ENCODE measurements at places on chromosomes 11 and 22.

- DNase-seq = no peak
Measured at GRCh38 chr11:25710975-25711374, 621.0 kb upstream of the ANO3 start.

GRCh38 chr22:29701155-29701999 is 18.4 kb upstream of the CABP7 start:
- DNase-seq = peak; percentile 27

DNA sequence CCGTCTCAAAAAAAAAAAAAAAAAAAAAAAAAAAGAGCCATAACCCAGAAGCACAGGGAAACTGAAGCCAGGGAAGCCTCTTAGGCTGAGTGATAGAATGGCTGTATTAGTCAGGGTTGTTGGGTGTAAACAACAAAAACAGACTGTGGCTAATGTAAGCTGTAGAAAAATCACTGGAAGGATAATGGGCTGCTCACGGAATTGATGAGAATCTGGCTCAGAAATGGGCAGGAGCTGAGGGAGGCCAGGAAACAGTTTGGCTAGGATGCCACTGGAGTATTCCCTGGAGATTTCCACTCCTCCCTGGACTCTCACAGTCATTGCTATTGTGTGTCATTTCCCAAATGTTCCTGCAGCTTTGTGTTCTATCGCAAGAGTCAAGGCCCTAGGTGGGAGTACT is 22.4 kb downstream of the SLC22A6 start:
- no peak for DNase-seq

DNA sequence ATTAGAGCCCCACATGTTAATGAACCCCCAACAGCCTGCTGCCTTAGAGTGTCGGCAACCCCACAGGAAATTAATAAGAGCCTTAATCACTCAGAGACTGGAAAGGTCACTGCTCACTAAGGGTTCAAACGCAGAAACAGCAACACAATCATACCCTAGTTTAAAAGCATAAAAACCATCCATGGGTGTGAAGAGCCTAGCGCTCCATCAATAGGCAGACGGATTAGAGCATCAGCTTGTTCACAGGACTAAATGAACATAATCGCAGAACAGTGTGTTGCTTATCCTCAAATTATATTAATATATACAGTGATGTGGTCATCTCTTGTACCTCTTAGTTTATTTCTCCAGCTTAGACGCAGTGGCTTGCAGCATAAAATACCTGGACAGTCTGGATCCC is 720.7 kb downstream of the OPCML start:
- no peak for DNase-seq

GRCh38 chr22:37092997-37093396 is 16.5 kb downstream of the TMPRSS6 start:
- DNase-seq = no peak

GRCh38 chr22:38700270-38700788 is 414 bp downstream of the JOSD1 start:
- no peak for DNase-seq

GRCh38 chr11:72575533-72576242 is 98.5 kb downstream of the PDE2A start:
- DNase-seq = no peak
